ENCODE measurements at places on chromosomes 2 and 18. TPM values are rescaled to one million over a fixed set of nuclear protein-coding genes. Genes with fewer than 3 reads are reported as not detected.

PLEKHH2 gene
- polyA plus RNA-seq = 4.5 TPM

DNA sequence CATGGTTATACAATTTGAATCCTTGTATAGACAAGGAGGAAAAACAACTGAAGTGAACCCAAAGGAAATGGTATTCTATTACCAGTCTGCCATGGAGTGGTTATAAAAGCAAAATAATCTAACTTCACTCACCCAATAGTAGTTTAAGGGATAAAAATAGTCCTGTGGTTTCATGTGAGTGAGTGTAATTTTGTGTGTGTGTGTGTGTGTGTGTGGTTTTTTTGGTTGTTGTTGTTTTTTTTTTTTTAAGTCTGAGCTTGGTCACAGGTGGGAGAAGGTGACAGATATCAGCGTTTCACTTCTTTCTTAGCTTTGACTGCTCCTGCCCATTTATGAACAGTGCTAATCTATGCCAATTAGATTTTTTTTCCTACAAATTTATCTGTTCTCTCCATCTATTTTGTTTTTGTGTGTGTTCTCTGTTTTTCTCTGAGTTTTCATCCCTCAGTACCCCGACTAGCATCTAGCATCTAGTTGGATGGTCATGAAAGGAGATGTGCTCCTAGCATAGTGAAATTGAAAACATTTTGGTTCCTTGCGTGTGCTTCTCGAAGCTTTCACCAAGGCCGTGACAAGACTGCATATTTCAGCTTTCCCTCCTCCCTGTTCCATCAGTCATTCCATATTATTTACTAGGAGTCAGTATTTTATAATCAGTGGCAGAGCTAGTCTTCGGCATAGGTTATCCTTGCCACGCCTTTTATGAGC lies 200.1 kb upstream of the DTNA start:
- DNase-seq = no peak

GRCh38 chr2:239535413-239536144 lies 134.8 kb upstream of the HDAC4 start:
- DNase-seq = no peak

CNDP1 gene
- not detected for polyA plus RNA-seq

- no peak for DNase-seq
Observed at GRCh38 chr2:232300894-232301387, 77.6 kb upstream of the ALPP start.
